ENCODE measurements at places on chromosomes 1 and 21.

DNA sequence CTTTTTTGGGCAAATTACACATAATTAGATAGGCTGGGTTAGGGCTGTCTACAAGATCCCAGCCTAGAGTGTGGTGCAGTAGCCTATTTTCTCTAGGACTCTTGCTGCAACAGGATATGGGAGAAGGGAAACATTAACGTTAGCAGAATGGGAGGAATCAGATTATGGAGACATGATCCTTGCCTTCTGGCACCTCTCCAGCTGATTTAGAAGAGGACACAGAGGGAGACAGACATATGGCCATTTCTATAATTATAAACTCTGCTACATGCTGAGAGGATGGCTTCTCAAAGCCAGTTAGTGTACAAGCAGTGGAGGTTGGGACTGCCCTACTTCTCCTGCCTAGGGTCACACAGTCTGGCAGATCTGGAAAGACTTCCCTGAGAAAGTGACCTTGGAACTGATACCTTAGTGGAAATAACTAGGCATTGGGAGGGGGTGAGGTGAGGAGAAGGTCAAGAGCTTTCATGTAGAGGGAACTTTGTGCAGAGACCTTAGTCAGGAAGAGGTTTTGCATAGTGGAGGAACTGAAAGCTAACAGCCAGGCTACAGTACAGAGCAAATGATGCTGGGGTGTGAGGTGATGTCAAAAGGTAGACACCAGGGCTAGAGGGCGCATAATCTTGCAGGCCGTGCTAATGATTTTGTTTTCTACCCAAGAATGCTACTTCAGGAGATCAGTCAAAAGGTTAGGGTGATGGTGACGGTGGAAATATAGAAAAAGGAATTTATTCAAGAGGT lies 1.2 kb upstream of the CD1D start:
- peak; percentile 80 for DNase-seq

GRCh38 chr1:167227934-167228378 lies 7.3 kb downstream of the POU2F1 start:
- no peak for DNase-seq

DNA sequence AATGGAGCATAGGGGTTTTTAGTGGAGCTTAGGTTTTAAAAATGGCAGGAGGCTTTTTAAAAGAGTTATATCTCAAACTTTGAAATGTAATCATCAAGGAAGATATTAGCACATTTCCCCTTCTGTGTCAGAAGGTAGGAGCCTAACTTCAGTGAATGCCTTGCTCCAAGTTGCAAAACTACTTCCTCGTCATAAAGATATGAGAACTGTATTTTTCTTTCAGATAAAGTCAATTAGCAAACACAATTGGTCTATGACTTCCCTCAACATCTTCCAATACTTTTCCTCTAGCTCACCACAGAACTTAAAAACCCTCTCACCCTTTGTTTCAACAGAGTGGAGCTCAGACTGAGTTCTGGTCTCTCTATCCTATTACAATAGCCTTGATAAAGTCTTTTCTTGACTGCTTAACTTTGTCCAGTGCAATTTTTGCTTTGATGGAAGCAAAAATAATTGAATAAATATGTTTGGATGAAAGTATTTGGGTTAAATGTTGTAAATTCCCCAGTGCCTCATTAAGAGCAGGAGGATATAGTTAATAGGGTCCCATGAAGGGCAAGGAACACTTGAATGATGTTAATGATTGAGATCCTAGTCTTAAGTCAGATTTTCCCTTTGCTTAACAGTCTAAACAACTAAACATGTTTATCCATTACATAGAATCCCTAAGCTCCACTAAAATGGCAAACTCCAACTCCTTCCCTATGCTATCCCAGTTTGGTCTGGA lies 58.9 kb downstream of the TNFSF18 start:
- DNase-seq, result no peak

DNA sequence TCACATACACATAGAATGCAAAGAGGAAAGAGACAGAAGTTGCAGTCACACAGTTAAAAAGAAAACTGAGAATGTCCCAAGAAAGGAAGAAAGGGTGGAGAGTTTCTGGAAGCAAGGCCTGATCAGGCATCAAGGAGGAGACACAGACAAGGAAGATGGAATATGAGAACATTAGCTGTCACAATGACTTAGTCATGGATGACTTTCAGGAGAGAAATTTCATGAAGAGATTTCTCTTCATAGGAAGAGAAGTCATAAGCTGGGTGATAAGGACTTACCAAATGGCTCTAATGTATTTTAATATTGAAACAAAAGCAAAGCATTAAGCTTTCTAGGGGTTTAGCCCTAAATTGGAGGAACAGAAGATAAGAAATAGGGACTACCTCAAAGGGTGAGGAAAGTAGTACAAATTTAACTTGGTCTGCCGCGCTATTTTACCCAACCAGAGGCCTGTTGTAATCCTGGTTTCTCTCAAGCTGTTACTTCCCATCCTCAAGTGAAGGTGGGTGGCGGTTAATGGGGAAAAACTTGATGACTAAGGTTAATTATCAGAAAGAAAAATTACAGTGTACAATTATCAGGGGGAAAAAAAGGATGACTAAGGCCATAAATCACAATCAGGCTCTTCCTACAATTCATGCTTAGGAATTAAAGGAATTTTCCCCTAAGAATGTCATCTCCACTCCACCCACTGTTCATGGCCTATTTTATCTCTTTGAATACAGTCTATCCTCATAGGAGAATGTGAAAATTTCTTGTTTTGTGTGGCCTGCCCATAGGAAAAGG lies 93.9 kb upstream of the ADGRL2 start:
- DNase-seq, result no peak

GRCh38 chr21:38479641-38480525 lies 18.4 kb downstream of the ERG start:
- DNase-seq, result no peak

DNA sequence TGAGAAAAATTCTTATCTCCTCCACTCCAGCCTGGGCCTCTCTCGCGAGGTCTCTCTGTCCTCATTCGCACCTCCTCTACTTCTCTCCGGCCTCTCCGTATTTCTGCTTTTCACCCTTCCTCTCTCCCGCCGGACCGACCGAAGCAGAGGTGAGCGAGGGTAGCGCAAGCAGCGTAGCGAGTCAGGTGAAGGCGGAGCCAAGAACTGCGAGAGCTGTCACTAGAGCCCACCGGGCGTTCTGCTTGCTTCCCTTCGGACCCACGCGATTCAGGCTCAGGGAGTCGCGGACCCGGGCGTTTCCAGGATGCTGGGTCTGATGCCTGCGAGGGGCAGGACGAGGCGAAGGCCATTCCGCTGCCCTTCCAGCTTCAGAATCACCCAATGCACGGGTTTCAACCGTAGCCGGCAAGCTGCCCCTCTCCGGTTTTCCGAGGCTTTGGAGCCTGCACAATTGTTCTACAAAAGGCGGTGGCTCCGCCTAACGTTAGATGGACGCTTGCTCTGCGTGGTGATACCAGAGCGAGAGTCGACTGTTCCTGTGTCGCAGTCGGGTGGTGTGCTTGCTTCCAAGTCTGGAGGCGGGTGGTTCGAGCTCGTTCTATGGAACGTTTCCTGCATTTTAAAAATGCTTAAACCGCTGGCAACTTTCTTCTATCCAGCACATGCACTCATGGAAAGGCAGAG lies 310.2 kb downstream of the FAM72C start:
- DNase-seq, result no peak

DNA sequence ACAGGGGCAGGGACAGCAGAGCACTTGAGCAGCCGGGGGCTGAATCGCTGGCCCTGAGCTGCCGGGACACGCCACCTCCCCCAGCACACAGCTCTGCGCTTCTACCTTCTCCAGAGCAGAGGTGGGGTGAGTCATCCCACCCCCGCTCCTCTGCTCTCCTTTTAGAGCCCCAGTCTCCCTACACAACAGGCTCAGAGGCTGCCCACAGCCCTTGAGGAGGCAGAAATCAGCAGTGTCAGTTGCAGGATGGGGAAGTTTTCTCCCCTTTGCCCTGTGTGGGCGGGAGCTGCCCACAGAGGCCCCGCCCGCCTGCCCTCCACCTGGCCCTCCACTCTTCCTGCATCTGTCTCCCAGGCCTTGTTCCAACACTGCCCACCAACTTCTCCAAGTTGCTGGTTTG lies 94.6 kb downstream of the STUM start:
- DNase-seq, result peak; percentile 57

- no peak for DNase-seq
Observed at GRCh38 chr1:25581764-25582163, 34.8 kb upstream of the MAN1C1 start.

- no peak for DNase-seq
Observed at GRCh38 chr1:164709541-164710278, 150.7 kb downstream of the PBX1 start.

- no peak for DNase-seq
Observed at GRCh38 chr1:34478515-34479076, 276.3 kb upstream of the GJB5 start.

DNA sequence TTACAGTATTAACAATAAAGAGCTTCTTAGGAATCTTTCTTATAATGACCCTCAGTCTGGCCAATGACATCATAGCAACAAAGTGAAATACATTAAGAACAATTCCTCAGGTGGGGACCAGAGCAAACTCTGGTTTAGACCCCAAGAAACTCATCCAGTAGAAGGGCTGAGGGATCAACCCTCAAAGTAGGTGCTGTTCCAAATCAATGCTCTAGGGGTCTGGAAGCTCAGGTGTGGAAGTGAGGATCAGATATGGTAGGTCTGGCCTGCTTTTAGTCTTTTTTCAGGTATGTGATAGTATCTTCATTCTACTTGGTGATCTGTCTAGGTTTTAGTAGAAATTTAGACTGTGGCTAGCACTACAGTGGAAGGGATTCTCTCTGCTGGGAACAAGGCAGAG lies 291.7 kb downstream of the PDE4B start:
- DNase-seq, result no peak

DNA sequence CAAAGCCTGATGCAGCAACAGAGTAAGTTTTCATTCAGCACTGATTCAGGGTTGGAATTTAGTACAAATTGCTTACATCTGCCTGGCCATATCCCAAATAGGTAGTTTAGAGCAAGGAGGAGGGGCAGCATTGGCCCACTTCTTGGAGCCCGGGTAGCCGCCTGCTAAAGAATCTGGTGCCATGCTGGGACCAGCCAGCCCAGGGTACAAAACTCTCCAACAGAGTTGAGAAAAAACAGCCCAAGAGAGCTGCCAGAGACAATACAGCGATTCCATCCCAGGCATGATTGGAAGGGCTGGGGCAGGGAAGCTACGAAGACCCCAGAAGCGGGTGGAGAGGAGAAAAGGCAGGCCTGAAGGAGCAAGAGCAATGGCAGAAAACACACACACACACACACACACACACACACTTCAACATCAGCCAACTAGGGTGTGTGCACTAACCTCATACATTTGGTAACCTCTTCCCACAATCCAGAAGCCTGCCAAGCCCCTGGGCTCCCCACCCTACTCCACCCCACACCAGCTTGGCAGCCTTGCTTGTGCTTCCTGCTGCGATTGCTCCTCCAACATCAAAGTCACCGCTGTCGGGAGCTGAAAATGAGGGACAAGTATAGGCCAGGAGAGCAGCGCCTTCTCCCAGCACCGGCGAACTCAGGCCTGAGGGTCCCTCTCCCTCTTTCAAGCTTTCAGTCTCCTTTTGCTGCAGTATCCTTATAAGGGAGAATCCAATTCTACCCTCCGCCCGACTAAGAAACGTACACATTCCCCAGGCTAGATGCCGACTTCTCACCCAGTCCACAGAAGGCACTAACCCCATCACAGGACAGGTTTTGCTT lies 1.2 kb downstream of the PIK3C2B start:
- no peak for DNase-seq

DNA sequence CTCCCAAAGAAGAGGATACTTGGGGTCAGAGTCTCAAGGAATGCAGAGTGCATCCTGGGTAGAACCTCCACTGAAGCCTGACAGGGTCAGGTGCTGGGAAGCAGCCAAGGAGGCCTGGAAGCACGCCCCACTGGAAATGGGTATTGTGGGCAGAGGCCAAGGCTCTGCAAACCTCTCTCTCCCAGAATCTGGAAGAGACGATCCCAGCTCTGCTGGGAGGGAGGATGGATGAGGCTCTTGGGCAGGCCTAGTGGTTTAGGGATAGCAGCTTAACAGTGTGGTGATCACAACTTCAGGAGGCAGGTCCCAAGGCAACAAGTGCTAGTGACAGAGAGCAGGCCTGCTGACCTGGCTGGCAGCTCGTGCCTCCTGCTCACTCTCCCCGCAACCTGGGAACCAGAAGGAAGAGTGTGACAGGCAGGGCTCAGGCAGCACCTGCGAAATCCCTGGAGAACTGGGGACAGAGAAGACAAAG lies 641.0 kb downstream of the PLPP3 start:
- no peak for DNase-seq

GRCh38 chr1:23627069-23627735 lies 64.4 kb upstream of the RPL11 start:
- peak; percentile 59 for DNase-seq

- peak; percentile 79 for DNase-seq
Observed at GRCh38 chr1:52601991-52602855, at the start of gene GPX7. GPX7 (plus strand) TSS chr1:52602371; CDS start chr1:52602410, 39 bp downstream.

DNA sequence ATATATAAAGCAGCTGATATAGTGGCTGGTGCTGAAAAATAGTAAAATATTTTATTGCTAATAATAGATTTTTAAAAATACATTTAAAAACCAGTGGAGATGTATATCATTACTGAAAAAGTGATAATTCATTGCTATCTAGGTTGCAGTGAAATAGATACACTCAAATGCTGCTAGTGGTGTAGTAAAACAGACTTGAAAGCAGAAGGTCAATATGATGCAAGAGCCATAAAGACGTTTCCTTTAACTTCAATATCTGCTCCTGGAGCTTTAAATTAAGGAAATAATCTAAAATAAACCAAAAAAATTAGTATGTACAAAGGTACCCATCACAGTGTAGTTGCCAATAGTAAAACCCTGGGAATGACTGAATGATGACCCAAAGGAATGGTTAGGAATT lies 26.2 kb downstream of the RHEX start:
- DNase-seq, result no peak

- DNase-seq, result no peak
Observed at GRCh38 chr1:167122568-167122967, 28.7 kb downstream of the STYXL2 start.

- no peak for DNase-seq
Observed at GRCh38 chr1:119410961-119411360, 4.0 kb upstream of the HSD3B2 start.

DNA sequence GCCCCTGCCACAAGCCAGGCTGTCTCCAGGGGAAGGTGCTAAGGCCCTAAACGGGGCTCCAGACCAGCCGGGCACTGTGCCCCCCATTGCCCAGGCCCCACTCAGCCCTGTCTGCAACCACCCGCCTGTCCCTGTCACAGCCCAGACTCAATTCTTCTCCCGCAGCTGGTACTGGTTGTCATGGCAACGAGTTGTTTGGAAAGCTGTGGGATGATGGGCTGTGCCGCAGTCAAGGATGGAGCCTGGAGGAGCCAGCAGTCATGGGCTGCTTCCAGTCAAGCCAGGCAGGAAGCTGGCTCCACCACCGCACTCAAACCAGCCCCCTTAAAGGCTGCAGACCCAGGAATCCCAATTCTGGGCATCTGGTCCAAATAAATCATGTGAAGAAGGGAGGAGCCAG lies 4.2 kb downstream of the SPOCD1 start:
- DNase-seq, result no peak

- DNase-seq, result no peak
Observed at GRCh38 chr1:115911294-115911693, 65.0 kb upstream of the SLC22A15 start.

DNA sequence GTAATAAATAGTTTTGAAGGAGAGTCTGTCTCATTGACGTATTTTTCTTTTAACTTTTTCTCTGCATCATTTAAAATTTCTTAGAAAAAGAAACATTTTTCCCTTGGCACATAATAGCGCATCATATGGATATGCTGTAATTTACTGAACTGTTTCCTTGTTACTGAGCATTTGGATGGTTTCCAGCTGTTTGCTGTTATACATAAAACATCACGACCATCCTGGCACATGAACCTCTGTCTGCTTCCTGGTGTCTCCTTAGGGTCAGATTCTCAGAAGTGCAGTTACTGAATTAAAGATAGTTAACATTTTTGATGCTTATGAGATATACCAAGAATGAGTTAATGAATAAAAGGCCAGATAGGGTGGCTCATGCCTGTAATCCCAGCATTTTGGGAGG lies 67.2 kb downstream of the BACE2 start:
- DNase-seq, result no peak
